Hippocampal formation (tissue), 2 donors: ENCODE measurements at places on chromosomes 3 and 15.

GRCh38 chr15:81085213-81085612, 48.9 kb upstream of the CFAP161 start:
- no peak for DNase-seq

DNA sequence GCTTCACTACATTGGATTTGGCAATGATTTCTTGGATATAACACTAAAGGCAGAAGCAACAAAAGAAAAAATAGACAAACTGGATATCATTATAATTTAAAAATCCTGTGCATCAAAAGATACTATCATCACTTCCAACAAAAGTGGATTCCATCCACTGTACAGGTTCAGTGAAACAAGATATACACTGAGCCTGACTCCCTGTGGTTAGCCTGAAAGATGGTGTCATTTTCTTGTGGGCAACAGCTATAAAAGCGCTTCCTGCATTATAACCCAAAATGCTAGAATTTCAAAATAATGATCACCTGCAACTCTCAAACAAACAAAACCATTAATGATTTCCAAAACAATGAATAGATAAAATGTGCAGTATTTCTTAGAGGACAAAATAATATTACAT, 39.6 kb upstream of the TBC1D23 start:
- no peak for DNase-seq

- DNase-seq, result peak; percentile 78
These were observed at the start of gene SUCLG2 for GRCh38 chr3:67654099-67654843. TSS of gene SUCLG2 (minus strand) at chr3:67654612. CDS start at chr3:67654586, 26 bp downstream.

DNA sequence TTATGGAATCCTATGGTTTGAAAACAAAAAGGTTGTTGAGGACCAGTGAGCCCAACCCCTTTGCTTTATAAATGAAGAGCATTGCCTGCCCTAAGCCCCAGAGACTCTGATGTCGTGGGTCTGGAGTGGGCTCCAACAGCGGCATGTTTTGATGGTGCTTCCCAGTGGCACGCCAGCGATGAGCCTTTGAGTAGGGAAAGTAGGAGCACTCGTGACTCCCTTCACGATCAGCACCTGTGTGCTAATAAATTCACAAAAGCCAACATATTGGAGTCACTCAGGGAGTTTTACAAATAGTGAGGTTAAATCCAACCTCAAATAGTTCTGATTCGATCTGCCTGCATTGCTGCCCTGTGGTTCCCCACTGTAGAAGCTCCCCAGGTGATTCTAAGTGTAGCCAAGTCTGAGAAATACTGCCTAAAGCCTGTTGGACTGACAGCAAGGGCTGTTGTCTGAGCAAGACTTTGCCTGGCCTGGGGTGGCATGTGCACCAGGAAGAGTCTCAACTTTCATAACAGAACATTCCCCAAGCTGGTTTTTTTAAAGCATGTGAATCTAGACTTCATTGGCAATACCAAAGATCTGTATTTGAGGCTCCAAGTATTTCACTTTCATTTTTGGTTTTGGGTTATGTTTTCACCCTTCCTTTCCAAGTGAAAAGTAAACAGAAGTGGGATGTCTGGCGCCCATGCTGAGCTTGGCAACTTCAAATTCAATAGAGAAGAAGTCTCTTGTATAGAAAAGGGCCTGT, 9.9 kb downstream of the CCR5 start:
- DNase-seq, result no peak

DNA sequence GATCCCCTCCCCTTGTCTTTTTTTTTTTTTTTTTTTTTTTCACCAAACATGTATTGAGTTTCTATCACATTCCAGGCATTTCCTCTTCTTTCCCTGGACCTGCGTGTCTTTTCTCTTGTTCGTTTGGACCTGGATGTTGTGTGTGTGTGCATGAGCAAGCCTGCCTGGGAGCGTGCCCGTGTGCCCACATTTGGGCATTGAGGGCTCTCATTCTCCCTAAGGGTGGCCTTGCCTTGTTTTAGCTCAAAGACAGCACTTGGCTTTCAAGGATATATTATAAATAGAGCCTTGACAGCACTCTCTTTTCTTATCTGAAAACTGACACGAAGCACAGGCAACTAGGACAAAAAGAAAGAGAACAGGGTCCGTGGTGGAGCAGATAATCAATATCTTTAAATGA, 39.0 kb upstream of the SLC25A26 start:
- DNase-seq, result no peak
